ENCODE measurements at places on chromosomes 2 and 18.

- no peak for DNase-seq
These were observed 56.9 kb downstream of the BCL2 start for GRCh38 chr18:63262369-63263335.

DNA sequence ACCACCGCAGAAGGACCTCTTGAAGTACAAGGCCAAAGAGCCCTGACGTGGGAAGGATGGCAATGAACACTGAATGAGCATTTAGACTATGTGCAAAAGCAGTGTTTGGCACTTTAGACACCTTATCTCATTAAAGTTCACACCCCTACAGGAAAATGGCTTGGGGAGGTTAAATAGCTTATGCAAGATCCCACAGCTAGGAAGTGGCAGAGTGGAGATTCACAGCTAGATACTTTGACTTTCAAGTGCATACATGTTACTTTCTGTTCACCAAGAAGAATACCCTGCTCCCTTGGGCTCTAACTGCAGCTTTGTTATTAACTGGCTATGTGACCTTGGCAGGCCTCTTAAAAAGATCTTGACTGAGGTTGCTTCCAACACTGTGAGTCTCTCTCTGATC, 58.2 kb downstream of the ICOS start:
- no peak for DNase-seq

DNA sequence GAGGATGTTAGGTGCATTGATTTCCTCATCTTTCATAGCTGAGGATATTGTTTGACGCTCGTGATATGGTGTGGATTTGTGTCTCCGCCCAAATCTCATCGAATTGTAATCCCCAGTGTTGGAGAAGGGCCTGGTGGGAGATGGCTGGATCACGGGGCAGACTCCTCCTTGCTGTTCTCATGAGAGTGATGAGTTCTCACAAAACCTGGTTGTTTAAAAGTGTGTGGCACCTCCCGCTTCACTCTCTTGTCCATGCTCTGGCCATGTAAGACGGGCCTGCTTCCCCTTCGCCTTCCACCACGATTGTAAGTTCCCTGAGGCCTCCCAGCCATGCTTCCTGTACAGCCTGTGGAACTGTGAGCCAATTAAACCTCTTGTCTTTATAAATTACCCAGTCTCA, 28.4 kb upstream of the GPC1 start:
- DNase-seq: no peak

DNA sequence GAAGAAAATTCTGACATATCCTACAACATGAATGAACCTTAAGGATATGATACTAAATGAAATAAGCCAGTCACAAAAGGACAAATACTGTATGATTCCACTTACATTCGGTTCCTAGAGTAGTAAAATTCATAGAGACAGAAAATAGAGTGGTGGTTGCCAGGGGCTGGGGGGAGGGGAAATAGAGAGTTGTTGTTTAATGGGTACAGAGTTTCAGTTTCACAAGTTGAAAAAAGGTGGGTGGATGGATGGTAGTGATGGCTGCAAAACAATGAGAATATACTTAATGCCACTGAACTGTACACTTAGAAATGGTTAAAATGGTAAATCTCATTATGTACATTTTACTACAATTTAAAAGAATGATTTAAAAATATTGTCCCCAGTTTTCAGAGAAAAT, 53.3 kb upstream of the NFU1 start:
- no peak for DNase-seq

- no peak for DNase-seq
These were observed 59.8 kb downstream of the SLC4A3 start for GRCh38 chr2:219687272-219687671.

GRCh38 chr18:63199743-63200241, 119.8 kb downstream of the BCL2 start:
- DNase-seq: no peak

GRCh38 chr2:216985658-216986141, 125.8 kb upstream of the TNP1 start:
- DNase-seq: no peak

GRCh38 chr2:240356700-240357640, 78.5 kb upstream of the GPC1 start:
- DNase-seq: no peak

DNA sequence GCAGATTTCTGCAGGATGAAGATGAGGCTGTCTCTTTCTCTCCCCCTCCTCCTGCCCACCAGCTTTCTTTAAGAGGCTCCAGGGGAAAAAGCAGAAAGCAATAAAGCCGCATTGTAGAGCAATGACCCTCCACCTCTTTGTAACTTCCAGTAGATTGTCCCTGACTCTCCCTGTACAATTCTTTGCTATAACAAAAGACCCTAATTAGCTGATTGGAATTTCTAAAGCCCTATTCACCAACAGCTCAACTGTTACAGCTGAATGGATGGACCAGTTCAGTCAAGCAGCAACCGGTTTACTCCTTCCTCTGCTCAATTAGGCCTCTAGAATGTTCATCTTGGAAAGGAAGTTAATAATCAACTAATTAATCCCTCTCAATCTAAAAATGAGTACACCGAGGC, 301.0 kb downstream of the STK39 start:
- no peak for DNase-seq

- DNase-seq: no peak
These were observed 3.6 kb downstream of the KIDINS220 start for GRCh38 chr2:8833853-8834252.

DNA sequence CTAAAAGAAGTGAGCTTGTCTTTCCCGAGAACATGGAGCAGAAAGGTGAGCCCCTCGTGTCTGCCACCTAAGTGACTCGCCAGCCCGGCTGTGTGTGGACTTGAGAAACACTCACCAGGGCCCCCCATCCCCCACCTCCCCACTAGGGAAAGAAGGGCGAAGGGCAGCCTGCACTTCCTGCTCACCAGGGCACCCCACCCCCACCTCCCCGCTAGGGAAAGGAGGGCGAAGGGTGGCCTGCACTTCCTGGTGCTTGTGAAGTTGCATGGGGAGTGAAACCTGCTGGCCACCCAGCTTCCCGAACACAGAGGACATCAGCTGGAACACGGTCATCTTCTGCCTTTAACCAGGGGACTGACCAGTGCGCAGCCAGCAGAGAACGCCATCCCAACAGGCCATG, 402.7 kb upstream of the SALL3 start:
- no peak for DNase-seq

GRCh38 chr18:45667056-45667736, 51.9 kb downstream of the SLC14A2 start:
- DNase-seq: no peak

DNA sequence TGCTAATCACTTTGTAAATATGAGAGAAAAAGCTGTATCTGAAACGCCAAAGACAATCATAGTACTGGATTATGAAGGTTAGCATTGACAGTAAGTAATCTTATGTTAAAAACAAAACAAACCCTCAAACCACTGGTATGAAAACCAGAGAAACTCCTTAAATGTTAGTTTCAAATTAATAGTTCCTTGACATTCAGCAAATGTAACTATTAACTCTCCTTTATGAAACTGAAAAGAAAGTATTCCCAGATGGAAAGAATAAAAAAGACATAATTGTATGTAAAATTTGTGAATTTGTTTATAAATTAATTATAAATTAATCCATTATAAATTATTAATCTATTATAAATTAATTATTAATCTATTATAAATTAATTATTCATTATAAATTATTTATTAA, 12.3 kb downstream of the FASTKD1 start:
- no peak for DNase-seq

- DNase-seq: no peak
These were observed 503.9 kb downstream of the PID1 start for GRCh38 chr2:228767196-228767595.

DNA sequence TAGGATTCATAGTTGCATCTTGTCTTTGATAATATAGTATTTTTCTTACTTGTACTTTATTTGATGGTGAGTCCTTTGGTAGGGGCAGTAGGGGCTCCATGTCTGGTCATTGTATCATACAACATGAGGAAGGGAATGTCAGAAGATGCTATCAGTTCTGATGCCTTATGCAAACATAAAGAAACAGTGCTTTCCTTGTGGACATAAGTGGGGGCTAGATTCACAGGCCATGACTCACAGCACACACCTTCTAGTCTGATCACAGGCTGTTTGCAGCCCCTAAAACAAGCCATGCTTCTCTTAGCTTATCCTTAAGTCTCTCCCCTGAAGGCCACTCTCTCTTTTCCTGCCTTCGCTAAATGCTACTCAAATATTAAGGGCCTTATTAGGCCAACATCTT, 10.7 kb upstream of the SLC14A1 start:
- DNase-seq: no peak

Measured in right cardiac atrium (tissue), 5 donors.